ENCODE measurements at places on chromosomes 13 and 19. TPM values are rescaled to one million over a fixed set of nuclear protein-coding genes. Genes with fewer than 3 reads are reported as not detected.
A peak's percentile ranks its signal among the peaks of the same experiment; 100 is the strongest.

DNA sequence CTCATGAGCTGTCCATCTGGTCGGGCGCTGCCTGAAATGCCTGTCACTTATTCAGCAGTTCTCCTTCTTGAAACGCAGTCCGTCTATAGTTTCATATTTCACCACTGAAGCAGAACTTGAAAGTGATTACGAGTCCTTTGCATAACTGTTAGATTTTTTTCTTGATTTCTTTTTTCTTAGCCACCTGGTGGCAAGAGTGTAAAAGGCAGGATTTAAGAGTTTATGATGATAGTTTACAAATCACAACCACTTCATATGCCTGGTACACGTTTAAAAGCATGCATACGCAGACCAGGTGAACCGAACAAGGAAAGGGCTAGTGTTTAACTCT is 45.8 kb downstream of the GGACT start:
- H3K27ac ChIP-seq: no peak overlapping the region
- no peaks in the 10 kb centered on the region for H3K27me3 ChIP-seq
- DNase-seq: peak; percentile 43

GRCh38 chr13:56893843-56894242 is 246.9 kb upstream of the PRR20A start:
- H3K4me3 ChIP-seq: no peak overlapping the region
- H3K27ac ChIP-seq: no peak overlapping the region
- DNase-seq: no peak
- no peaks in the 10 kb centered on the region for H3K36me3 ChIP-seq
- no peaks in the 10 kb centered on the region for H3K4me1 ChIP-seq

DNA sequence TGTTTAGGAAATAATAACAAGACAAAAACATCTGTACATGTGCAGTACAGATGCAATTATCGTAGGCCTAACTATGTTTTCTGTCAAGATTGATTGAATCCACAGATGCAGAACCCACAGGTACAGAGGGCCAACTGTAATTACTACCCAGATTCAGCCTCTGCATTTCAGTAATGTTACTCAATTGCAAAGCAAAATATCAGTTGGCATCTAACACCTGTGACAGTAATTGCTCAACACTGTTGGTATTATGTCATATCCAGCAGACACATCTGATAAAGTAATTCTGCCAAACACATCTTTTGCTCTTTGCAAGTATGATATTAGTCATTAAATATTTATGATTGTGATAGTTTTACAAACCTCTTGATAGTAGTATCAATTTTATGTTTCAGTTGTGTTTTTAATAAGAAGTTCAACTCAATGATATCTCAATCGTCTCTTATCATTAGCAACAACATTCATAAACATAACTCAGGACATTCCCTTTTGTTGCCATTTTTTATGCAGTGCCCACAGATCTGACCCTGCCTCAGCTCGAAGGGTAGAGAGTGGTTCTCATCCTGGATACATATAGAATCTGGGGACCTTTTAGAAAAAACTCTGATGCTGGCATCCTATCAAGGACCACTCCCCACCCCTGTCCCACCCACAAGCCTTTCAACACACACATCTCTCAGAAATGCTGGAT is 104.7 kb downstream of the MYCBP2 start:
- no peaks in the 10 kb centered on the region for H3K27me3 ChIP-seq
- H3K36me3 ChIP-seq: peaks cover 4% of the 10 kb centered on the region
- no peak overlapping the region for H3K4me3 ChIP-seq
- no peak for DNase-seq
- no peak overlapping the region for H3K27ac ChIP-seq
- H3K4me1 ChIP-seq: no peaks in the 10 kb centered on the region

DNA sequence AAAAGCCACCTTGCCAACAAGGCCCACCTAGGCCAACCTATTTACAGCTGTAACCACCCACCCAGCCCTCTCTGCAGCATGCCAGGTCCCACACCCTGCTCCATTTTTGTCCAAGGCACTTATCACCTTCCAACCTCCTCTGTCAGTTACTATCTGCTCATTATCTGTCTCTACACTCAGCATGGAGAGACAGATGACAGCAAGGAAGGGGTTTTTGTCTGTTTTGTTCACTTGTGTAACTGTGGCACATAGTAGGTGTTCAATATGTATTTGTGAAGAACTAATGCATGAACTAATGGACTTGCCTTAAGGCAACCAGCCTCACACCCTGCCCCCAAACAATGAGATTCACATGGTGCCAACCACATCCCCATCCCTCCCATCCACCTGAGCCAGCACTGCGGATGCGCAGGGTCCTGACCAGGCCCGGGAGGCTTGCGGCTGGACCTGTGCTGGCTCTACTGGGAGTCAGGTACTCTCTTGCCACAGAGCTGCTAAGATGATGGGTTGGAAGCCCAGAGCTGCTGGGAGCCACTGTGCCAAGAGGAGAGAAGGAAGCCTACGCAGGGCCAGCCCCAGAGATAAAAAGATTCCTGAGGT is 17.3 kb downstream of the DEDD2 start:
- H3K27me3 ChIP-seq: no peaks in the 10 kb centered on the region
- peak overlapping the region; percentile 95 for H3K27ac ChIP-seq

GRCh38 chr13:98537740-98538139 is 39.2 kb downstream of the STK24 start:
- no peaks in the 10 kb centered on the region for H3K27me3 ChIP-seq
- no peak overlapping the region for H3K4me3 ChIP-seq
- no peak for DNase-seq
- H3K27ac ChIP-seq: no peak overlapping the region
- H3K4me1 ChIP-seq: peaks cover 36% of the 10 kb centered on the region
- peaks cover 9% of the 10 kb centered on the region for H3K36me3 ChIP-seq

DNA sequence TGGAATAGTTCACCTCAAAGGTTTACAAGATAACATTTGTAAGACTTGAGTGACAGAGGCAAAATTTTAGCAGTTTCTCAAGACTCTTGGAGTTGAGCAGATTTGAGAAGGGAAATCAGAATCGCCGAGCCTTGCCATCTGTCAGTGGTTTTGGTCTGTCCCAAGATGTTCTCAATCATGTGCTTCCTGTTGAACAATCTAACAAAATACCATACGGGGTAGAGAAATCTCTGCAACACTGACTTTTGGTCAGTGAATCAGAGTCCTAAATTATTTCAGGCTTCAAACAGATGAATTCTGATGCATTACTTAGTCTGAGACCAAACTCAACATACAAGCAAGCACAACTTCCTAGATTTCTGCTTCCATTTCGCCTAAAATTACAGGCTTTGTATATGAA is 3.8 kb downstream of the KCTD12 start:
- H3K27ac ChIP-seq: no peak overlapping the region
- no peaks in the 10 kb centered on the region for H3K27me3 ChIP-seq
- no peaks in the 10 kb centered on the region for H3K36me3 ChIP-seq
- DNase-seq: no peak
- H3K4me3 ChIP-seq: no peak overlapping the region
- H3K4me1 ChIP-seq: no peaks in the 10 kb centered on the region

- DNase-seq: no peak
- H3K36me3 ChIP-seq: no peaks in the 10 kb centered on the region
- no peaks in the 10 kb centered on the region for H3K4me1 ChIP-seq
- H3K4me3 ChIP-seq: no peak overlapping the region
- H3K27ac ChIP-seq: no peak overlapping the region
- H3K27me3 ChIP-seq: no peaks in the 10 kb centered on the region
These were observed 6.7 kb downstream of the EXOC3L2 start for GRCh38 chr19:45238556-45238955.

DNA sequence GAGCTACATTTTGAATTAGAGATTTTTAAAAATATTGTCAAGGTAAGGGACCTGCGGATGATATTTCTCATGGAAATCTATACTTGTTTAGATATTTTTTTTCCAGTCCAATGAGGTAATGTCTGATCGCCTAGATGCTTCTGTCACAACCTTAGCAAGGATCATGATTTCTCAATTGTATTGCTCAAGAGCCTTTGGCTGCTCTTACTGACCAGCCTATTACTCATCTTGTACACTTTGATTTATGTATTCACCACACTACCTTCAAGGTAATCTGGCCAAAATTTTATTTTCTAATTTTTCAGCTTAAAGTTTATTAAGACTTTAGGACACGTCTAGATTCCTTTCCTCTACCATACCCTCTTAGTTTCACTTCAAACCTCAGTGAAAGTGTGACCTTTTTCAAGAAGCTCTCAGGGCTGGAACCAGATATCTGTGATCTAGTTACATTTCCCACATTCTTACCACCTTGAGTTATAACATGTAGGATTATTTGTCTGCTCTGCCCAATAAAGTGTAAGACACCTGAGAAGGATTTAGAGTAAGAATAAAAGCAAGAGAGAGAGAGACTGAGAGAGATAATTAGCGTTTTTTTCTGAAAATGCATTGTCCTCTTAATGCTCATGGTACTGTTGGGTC is 197.1 kb downstream of the ITGBL1 start:
- no peak overlapping the region for H3K4me3 ChIP-seq
- no peaks in the 10 kb centered on the region for H3K27me3 ChIP-seq
- DNase-seq: no peak
- H3K36me3 ChIP-seq: no peaks in the 10 kb centered on the region

DNA sequence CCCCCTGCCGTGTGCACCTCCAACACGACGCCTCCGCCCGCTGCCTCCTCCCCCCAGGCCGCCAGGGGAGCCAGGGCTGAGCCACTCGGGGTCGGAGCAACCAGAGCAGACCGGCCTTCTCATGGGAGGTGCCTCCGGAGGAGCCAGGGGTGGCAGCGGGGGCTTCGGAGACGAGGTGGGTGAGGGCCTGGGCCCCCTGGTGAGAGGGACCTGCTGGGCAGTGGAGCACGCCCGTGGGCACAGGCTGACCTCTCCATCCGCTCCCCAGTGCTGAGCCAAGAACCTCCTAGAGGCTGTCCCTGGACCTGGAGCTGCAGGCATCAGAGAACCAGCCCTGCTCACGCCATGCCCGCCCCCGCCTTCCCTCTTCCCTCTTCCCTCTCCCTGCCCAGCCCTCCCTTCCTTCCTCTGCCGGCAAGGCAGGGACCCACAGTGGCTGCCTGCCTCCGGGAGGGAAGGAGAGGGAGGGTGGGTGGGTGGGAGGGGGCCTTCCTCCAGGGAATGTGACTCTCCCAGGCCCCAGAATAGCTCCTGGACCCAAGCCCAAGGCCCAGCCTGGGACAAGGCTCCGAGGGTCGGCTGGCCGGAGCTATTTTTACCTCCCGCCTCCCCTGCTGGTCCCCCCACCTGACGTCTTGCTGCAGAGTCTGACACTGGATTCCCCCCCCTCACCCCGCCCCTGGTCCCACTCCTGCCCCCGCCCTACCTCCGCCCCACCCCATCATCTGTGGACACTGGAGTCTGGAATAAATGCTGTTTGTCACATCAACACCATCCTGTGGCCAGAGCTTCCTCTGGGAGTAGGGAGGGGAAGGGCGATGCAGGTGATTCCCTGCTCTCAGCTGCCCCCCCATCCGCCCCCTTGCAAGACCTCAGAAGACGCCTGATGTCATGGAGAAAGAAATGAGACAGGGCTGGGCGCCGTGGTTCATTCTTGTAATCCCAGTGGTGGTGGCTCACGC is 12.0 kb downstream of the BCAM start:
- DNase-seq: no peak
- H3K27me3 ChIP-seq: 0 out of 2 replicates have a peak, but pooled peaks cover 1% of the 10 kb centered on the region

GRIN2D gene
- 0.32 TPM for total RNA-seq

STOML3 gene
- total RNA-seq: not detected

SERPINE3 gene
- not detected for total RNA-seq

DNA sequence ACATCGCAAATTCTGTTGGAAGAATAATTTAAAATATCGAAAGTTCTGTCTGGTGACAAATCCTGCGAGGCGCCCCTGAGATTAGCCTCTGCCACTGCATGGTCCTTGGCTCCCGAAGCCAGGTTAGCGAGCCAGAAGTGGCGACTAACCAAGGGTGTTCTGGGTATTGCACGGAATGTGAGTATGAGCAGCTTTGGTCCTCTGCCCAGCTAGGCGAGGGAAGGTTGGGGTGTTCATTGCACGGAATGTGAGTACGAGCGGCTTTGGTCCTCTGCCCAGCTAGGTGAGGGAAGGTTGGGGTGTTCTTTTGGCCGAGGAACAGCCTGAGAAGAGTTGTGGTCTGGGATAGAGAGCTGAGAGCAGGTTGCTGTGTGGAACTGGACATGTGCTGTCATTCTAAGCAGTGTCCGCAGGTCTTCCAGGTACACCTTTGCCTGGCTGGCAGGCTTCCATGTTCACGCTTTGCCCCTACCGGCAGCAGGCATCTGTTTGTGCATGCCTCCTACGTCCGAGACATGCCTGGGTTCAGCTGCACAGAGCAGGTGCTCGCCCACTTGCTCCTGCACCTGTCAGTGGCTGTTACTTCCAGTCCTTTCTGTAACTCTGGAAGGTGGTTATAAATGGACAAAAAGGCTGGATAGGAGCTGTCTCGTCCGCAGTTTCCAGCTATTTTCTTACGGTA is 18.3 kb upstream of the TEX29 start:
- H3K4me3 ChIP-seq: no peak overlapping the region
- no peak overlapping the region for H3K27ac ChIP-seq
- peaks cover 13% of the 10 kb centered on the region for H3K36me3 ChIP-seq
- peaks cover 19% of the 10 kb centered on the region for H3K4me1 ChIP-seq
- DNase-seq: no peak
- H3K27me3 ChIP-seq: no peaks in the 10 kb centered on the region

C19orf85 gene
- not detected for total RNA-seq
